ENCODE measurements at places on chromosomes 5 and 9.

DNA sequence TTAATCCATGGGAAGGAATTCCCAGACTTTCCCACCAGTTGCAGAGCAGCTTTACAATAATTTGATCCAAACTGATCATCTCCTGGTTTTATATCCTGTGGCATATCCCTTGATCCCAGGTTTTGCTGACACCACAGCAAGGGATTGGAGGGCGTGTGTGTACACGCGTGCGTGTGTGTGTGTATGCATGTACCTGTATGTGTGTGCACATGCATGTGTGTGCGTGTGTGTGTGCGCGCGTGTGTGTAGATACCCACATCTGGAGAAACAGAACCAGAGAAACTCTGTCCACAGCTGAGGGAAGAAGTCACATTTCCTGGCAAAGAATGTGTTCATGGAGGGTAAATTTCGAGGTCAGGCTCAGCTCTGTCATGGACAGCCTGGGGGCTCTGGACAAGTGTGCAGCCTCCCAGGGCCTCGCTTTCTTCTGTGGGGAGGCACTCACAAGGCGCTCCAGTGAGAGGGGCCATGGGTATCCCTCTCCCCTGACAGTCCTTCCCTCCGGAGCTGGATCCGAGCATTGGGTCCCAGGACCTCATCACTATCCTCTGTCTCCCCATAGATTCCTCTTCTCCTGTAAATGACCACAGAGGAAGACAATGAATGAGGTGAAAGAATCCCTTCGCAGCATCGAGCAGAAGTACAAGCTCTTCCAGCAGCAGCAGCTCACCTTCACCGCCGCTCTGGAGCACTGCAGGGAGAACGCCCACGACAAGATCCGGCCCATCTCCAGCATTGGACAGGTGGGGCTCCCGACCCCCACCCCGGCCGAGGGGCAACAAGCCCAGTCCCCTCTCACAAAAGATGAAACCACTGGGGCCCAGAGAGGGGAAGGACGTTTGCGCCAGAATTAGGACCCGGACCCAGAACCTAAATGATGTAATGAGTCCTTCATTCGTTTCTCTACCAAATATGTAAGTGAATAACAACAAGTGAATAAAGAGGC lies 4.9 kb downstream of the SPACA9 start:
- no peak for DNase-seq

GRCh38 chr5:94749042-94749441 lies 130.6 kb downstream of the SLF1 start:
- no peak for DNase-seq

GRCh38 chr5:51381761-51382474 lies 1.3 kb upstream of the ISL1 start:
- no peak for DNase-seq

GRCh38 chr5:130536691-130537090 lies 628.4 kb downstream of the HINT1 start:
- no peak for DNase-seq

DNA sequence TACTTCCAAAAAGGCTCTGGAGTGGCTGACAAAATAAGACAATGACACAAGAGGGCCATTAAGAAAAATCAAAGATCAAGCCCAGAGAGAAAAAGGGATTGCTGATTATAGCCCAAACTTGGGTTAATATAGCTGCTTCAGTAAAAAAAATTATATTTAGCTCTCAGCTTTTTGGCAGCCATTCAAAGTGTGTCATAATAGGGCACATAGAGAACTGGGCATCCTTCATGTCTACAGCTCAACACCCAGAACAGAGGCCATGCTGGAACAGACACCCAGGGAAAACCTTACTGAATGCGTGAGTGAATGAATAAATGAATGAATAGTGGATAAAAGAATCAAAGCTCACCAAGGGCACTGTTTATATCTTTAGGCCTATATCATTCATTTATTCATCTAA lies 110.1 kb downstream of the SLIT3 start:
- DNase-seq, result no peak

- no peak for DNase-seq
Observed at GRCh38 chr5:132445640-132445923, 45.0 kb downstream of the IRF1 start.

- DNase-seq, result no peak
Observed at GRCh38 chr9:133897675-133898074, 94.4 kb downstream of the VAV2 start.

GRCh38 chr5:109900461-109900860 lies 210.7 kb downstream of the MAN2A1 start:
- DNase-seq, result no peak
